ENCODE measurements at places on chromosomes 7 and 10.

- DNase-seq = no peak
Measured at GRCh38 chr7:19113855-19114550, 3.4 kb downstream of the TWIST1 start.

DNA sequence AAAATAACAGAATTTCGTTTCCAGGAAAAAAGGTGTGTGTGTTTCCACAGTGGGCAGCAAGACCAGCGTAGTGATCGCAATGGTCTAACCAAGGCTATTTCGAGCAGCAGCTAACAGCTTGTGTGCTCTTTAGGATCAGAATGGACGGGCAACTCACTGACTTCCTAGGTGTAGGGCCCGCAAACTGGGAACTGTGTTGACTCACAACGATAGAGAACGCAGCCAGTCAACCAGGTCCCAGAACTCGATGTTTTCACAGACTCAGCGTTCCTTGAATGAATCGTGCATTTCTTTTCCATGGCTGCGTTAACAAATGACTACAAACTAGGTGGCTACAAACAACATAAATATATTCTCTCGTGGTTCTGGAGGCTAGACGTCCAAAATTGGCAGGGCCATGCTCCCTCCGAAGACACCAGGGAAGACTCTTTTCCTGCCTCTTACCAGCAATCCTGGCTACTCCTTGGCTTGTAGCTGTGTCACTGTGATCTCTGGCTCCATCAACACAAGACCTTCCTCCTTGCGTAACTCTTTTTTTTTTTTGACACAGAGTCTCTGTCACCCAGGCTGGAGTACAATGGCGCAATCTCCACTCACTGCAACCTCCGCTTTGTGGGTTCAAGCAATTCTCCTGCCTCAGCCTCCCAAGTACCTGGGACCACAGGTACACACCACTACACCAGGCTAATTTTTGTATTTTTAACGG is 39.1 kb downstream of the PODXL start:
- DNase-seq = no peak

DNA sequence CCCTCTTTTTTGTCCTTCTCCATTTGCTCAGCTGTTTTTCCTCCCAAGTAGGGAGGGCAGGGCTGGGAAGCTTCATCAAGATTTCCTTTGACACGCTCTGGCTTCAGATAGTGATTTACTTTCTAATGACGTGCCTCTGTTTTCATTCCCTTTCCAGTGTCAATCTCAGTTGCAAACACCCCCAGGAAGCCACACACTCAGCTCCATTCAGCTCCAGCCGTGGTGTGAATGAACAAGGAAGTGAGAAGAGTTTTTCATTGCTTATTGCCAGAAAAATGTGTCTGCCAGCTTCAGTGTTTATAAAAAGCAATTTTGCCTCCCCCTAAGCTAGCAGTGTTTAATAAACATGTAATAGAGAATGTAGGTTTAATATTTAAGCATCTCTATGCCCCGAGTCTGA is 108.7 kb upstream of the DPP6 start:
- DNase-seq = no peak

DNA sequence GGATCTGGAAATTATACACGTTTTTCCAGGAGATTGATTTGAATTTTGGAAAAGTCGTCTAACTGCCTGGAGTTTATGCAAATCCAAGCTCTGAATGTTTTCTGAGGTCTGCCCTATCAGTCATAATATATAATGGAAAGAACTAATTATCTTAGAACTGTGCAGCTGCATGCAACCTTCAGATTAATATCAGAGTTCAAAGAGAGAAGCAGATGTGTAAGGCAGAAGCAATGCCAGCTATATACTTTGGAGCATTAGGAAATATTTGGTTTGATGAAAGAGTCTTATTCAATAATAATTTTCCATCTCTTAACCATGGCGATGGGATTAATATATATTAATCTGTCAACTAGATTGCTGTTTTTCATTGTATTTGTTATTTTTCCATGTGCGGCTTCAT is 500.9 kb downstream of the NEBL start:
- no peak for DNase-seq

All from cortex of kidney (tissue), 1 donor.